ENCODE measurements at places on chromosomes 1 and 21. TPM values are rescaled to one million over a fixed set of nuclear protein-coding genes. Genes with fewer than 3 reads are reported as not detected.

- peak; percentile 61 for DNase-seq
These were observed 14.7 kb upstream of the CFAP126 start for GRCh38 chr1:161382214-161383019.

GRCh38 chr1:51188230-51188629 lies 47.8 kb upstream of the RNF11 start:
- DNase-seq, result no peak

AVPR1B gene
- not detected for polyA plus RNA-seq

DNA sequence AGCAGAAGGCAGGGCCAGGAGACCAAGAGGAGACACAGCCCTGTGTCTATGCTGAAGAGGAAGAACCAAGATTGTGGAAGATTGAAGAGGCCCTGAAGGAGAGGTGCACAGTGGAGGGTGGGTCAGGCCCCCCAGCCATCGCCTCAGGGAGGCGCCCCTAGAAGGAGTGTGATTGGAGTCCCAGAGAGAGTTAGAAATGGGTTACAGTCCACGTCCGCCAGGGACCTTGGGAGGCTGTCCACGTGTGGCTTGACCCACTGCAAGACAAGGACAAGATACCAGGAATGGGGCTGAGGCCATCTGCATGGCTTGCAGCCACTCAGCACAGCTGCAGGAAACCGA lies 375.1 kb downstream of the NPHP4 start:
- DNase-seq, result no peak

All from foreskin keratinocyte (primary cell).